ENCODE measurements at places on chromosomes 7 and 10.

- DNase-seq: no peak
Measured at GRCh38 chr10:75065076-75065475, 46.4 kb upstream of the SAMD8 start.

GRCh38 chr7:74017125-74017524 lies 10.8 kb upstream of the ELN start:
- peak; percentile 71 for DNase-seq

- no peak for DNase-seq
Measured at GRCh38 chr10:102997998-102998397, 79.9 kb downstream of the CNNM2 start.

- DNase-seq: no peak
Measured at GRCh38 chr7:113548561-113548960, 370.2 kb downstream of the PPP1R3A start.

All from eye (tissue), 1 donor.